ENCODE measurements at places on chromosomes 5 and 9.

GRCh38 chr9:125844611-125845010 lies 97.4 kb downstream of the PBX3 start:
- DNase-seq: no peak

GRCh38 chr9:132584601-132585560 lies 2.5 kb downstream of the BARHL1 start:
- no peak for DNase-seq

- no peak for DNase-seq
Observed at GRCh38 chr9:70142101-70142500, 98.5 kb downstream of the MAMDC2 start.

GRCh38 chr5:95927927-95928723 lies 33.5 kb downstream of the ELL2 start:
- DNase-seq: no peak

GRCh38 chr5:181121675-181122561 lies 9.1 kb downstream of the OR2V1 start:
- no peak for DNase-seq

- DNase-seq: no peak
Observed at GRCh38 chr5:135864503-135865435, 30.3 kb downstream of the SLC25A48 start.

DNA sequence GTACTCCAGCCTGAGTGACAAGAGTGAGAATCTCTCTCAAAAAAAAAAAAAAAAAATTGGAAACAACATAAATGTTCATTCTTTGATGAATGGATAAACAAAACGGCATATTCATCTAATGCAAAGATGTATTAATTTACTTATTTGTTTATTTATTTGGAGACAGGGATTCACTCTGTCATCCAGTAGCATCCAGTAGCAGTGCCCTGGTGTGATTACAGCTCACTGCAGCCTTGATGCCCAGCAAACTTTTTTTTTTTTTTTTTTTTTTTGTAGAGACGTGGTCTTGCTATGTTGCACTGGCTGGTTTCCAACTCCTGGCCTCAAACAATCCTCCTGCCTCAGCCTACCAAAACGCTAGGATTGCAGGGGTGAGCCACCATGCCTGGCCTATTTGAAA lies 24.4 kb downstream of the OR2V2 start:
- DNase-seq: no peak

- no peak for DNase-seq
Observed at GRCh38 chr9:114937516-114937915, 7.1 kb upstream of the TNFSF8 start.

DNA sequence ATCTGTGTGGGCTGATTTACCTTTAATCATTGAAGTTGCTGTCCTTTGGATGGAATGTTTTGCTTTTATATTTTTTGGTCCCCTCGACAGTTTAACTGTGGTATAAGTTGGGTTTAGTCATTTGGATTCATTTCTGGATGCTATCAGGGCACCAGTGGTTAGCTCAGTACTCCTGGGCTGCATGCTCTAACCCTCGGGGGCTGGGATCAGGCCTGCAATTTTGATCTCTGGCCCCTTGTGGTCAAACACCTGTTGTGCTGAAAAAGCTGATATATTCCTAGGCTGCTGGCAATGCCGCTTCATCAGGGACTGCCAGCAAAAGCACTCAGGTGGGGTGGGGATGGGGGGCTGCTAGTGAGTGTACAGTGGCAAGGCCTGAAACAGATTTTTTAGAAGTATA lies 440.4 kb upstream of the RIOK2 start:
- DNase-seq: no peak

DNA sequence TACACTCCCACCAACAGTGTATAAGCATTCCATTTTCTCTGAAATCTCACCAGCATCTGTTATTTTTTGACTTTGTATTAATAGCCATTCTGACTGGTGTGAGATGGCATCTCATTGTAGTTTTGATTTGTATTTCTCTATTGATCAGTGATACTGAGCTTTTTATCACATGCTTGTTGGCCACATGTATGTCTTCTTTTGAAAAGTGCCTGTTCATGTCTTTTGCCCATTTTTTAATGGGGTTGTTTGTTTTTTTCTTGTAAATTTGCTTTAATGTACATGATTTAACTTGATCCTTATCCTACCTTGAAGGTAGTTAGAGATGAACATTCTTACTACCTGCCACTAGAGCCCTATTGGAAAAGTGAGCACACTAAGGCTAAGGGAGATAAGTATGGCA lies 151.2 kb upstream of the KIF2A start:
- DNase-seq: no peak

DNA sequence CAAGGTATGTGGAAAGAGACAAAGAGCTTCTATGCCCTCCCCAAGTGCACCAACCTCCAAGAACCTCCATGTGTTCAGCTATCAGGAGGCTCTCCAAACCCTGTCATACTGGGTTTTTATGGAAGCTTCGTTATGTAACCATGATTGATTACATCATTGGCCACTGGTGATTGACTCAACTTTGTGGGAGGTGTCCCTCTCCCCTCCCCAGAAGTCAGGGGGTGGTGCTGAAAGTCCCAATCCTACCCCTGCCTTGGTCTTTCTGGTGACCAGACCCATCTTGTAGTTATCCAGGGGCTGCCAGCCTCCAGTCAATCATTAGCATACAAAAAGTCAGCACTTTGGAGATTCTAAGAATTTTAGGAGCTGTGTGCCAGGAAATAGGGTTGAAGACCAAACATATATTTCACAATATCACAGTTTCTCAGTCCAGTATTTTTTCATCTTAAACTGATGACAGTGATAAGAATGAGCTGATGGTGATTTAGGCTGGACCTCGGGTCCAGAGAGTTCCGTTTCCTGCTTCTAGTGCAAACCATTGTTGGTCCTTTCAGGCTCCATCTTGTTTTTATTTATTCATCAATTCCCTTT lies 27.3 kb upstream of the FANCC start:
- DNase-seq: no peak

- DNase-seq: no peak
Observed at GRCh38 chr5:31768046-31768445, 129.1 kb downstream of the PDZD2 start.

DNA sequence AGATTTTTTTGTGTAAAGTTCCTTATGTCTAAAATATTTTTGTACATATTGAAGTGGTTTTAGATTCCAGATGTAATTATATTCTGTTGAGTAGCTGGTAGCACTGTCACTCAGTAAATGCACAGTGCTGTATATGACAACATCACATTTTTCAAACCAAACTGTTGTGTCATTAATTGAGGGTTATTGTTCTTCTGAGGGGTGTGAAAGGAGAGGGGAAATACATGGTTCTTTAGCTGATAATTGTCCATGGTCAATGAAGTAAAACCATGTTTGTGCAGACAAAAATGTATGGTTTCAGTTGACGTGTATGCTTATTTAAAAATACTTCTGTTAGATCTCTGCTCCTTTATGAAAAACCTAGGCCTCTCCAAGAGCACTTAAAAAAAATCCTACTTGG lies 3.3 kb downstream of the ZNF462 start:
- DNase-seq: no peak

Measured in activated CD8-positive, alpha-beta memory T cell treated with anti-CD3 and anti-CD28 coated beads for 4 hours (primary cell).